ENCODE measurements at places on chromosomes 5 and 9. TPM values are rescaled to one million over a fixed set of nuclear protein-coding genes. Genes with fewer than 3 reads are reported as not detected.

DNA sequence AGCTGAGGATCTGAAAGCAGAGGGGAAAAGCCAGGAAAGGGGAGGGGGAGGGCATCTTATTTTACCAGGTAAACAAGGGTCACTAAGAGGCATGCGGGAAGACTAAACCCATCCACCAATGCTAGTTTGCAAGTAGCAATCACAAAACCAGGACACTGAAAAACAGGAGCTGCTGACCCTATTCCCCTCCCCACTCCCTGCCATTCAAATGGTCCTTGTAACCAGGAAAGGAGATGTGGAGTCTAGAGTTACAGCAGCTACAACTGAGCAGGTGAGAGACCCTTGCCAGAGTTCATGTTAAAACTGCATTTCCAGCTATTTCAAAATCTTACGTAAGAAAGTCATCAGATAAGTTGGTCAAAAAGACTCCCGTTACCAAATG is 85.3 kb upstream of the SIMC1 start:
- no peak for DNase-seq

DNA sequence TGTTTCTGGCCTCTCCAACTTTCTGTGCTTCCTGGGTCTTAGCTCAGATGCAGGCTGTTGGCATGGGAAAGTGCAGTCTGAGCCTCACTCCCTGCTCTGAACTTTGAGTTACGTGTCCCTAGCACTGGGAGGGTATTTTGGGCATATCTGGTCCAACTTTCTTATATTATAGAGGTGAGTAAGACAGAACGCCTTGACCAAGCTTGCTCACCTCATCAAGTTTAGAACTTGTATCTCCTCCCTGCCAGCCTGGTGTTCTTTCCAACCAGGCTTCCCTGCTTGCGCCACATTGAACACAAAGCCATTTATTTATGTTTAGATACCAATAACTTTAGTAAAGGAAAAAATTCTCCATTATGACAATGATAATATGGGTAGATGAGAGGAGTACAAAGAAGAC is 33.2 kb downstream of the TNC start:
- DNase-seq, result no peak

Gene ATOSB
- 15.6 TPM for total RNA-seq

GRCh38 chr5:5605170-5605764 is 182.8 kb downstream of the ICE1 start:
- no peak for DNase-seq

Gene PCDHB12
- total RNA-seq, result 2.3 TPM

DNA sequence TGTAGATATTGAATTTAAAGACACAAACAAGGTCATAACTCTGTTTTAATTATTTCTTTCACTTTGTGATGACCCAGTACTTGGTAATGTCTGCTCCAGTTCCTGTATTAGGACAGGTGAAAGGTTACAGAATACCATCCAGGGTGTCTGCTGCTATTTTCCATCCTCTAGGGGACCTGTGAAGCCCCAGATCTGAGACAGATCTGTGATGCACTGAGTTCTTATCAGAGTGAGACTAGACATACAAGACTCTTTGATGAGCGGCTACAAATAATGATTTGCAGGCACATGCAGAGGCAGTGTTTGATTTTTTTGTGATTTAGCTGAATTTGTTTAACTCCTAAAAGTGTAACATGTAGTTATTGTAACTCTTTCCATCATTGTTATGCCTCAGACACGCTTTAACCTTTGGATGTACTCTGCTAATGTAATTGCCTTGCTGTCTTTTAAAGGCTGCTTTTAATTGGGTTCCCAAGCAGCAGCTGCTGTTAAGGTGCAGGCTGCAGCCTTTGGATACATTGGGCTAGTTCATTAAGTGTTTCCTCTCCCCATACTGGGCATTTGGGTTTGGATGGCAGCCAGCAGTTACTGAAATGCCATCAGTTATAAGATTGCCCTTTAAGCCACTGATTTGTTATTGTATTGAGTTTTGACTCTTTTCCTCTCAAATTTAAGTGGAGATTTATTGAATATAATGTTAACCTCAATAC is 63.3 kb downstream of the RASGRF2 start:
- DNase-seq, result no peak

GRCh38 chr5:56088967-56089829 is 94.4 kb upstream of the IL6ST start:
- DNase-seq, result no peak

- no peak for DNase-seq
Observed at GRCh38 chr5:16456103-16456832, 9.3 kb downstream of the ZNF622 start.

GRCh38 chr5:151696470-151697061 is 9.9 kb upstream of the SPARC start:
- DNase-seq, result no peak

DNA sequence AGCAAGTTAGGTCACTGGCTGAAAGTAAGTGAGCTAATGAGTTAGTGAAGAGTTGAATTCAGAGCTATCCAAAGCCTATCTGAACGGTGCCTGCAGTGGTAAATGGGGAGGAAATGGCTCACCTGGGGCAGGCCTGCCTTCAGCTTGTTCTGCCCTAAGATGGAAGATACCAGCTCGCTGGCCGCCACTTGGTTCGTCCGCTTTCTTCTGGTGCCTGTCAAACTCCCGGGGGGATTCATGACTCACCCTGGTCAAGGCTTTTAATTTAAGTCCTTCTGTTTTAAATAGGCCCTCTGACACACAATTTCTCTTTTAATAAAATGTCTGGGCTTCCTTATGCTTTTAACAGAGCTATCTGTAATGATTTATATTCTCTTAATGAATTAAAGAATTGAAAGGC is 78.8 kb downstream of the CFAP90 start:
- no peak for DNase-seq

DNA sequence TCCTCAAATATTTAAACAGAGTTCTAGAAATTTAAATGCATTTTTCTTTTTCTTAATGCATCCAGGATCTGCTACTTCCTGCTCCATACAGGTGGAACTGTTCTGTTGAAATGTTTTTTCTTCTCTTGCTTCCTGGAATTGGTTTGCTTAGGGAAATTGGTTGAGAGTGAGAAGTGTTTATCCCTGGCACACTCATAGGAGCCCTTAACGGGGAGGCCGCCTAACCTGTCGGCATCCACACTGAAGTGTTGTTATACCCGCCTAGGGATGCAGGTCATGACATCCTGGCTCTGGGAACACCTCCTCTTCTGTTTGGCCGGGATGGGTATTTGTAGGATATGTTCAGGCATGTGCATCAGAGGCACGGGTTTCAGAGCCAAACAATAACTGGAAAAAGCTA is 239.7 kb downstream of the GADD45G start:
- DNase-seq, result no peak

- DNase-seq, result no peak
Observed at GRCh38 chr9:91577633-91578061, 154.0 kb upstream of the NFIL3 start.

Gene PCDHGA7
- total RNA-seq, result 0.31 TPM

DNA sequence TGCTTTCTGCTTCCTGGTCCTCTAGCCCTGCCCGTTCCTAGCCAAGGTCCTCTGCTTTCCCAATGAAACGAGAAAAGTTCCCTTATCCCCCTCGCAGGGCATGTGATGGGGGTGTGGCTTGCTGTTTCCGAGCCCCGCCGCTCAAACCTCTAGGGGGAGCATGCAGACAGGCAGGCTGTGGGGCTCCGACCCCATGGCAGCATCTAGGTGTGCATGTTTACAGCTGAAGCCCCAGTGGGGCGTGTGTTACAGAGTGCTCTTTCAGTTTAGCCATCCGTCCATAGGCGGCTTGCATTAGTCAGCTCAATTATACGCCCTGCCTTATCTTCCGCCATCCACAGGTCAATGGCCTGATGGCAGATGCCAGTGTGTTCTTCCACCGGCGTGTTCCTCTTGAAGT is 48.3 kb upstream of the SPATA31E1 start:
- DNase-seq, result no peak

- DNase-seq, result no peak
Observed at GRCh38 chr9:107242073-107243030, 40.7 kb upstream of the RAD23B start.

DNA sequence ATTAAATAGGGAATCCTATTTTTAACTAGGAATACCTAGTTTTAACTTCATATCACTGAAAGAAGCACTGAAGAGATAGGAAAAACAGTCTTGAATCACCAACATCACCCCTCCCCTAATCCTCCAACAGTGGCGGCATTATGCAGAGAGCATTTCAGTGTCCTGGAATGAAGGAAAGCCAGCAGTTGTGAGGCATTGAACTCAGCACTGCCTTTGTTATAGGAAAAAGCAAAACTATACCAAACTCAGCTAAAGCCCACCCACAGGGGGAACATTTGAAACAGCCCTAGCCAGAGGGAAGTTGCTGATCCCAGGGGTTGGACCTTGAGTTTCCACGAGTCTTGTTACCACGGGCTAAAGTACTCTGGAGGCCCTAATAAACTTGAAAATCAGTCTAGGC is 310.6 kb upstream of the EDIL3 start:
- no peak for DNase-seq

GRCh38 chr5:43362725-43363435 is 49.3 kb downstream of the CCL28 start:
- no peak for DNase-seq

All from type B pancreatic cell (in vitro differentiated cells).